ENCODE measurements at places on chromosomes 7 and 10.

- DNase-seq: no peak
These were observed 380 bp downstream of the NAT16 start for GRCh38 chr7:101179713-101180112.

- DNase-seq: no peak
These were observed 151.1 kb downstream of the SEM1 start for GRCh38 chr7:96558530-96558929.

- DNase-seq: no peak
These were observed 123.7 kb downstream of the NSUN6 start for GRCh38 chr10:18527687-18528086.

GRCh38 chr10:102832987-102833386 is 4.2 kb downstream of the CYP17A1 start:
- DNase-seq: no peak

DNA sequence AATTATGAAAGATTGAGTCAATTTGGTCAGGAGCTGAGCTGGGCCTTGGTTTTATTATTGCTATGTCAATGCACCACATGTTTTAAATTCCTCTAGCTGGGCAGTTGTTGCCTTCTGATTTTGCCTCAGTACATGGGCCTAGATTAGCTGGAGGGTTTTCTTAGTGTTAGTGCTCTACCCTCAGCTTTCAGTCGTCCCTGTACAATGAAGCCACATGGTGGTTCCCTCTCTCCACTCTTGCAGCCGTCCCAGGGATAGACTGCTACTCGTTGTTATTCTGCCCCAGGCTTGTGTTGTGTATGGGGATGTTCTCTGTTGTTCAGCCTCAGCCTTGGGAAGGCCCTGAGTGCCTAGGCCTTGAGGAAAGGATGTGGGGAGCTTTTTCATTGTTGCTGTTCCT is 37.0 kb downstream of the NHLRC2 start:
- DNase-seq: no peak

DNA sequence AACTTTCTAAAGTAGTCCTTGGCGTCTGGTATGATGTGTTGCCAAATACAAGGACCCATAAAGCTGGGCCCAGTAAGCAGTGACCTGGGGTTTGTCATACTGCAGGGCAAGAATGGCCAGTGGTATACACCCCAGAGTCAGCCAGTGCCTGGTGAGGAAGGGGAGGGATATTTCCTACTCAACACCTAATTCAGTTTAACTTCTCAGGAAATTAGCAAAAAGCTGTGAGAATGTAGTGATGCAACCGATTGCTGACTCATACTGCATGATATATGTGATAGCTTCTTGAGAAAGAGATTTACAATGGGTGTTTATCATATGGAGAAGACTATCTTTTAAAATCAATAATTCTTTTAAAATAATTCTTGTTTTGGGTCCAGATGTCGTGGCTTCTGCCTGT is 889.3 kb upstream of the CELF2 start:
- DNase-seq: no peak

DNA sequence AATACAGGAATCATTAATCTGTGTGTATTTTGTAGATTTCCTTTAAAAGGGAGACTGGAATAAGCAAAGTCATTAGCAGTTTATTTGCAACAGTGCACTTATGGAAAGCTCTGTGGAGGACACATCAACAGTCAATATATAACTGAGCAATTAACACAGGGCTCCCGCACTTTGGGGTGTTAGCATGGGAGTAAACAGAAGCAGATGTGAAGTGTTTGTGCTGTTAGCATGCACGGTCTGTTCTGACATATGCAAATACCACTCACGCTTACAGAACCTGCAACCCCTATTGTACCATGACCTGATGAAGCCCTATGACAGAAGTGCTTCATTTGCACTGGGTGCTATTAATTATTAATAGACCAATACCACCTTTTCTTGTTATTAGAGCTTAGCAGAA is 118.9 kb downstream of the PPP1R3A start:
- DNase-seq: no peak

All from substantia nigra (tissue), 51 donors.